Bronchial smooth muscle cell (primary cell): ENCODE measurements at places on chromosomes 11 and 22. TPM values are rescaled to one million over a fixed set of nuclear protein-coding genes. Genes with fewer than 3 reads are reported as not detected.

The DNAJB7 gene
- not detected in 2 replicates for total RNA-seq

The INS gene
- not detected in 2 replicates for total RNA-seq

The FDXACB1 gene
- 1.6 and 1.9 TPM in 2 replicates for total RNA-seq

The PATE4 gene
- not detected in 2 replicates for total RNA-seq

The CNIH2 gene
- total RNA-seq: 0.17 TPM in 1 of 2 replicates, not detected in the other

The SYCE3 gene
- 0.94 TPM in 1 of 2 replicates, not detected in the other for total RNA-seq

The MS4A6E gene
- total RNA-seq: not detected in 2 replicates

The OR8D1 gene
- under 0.01 TPM in 1 of 2 replicates, not detected in the other for total RNA-seq

The OR4D5 gene
- total RNA-seq: not detected in 2 replicates

The OR51S1 gene
- not detected in 2 replicates for total RNA-seq

The FOLR3 gene
- 0.34 and 1.4 TPM in 2 replicates for total RNA-seq

The OR51B4 gene
- total RNA-seq: not detected in 2 replicates

The BTG4 gene
- not detected in 2 replicates for total RNA-seq

The NRIP3 gene
- total RNA-seq: 3.0 and 15.9 TPM in 2 replicates

The XKR3 gene
- not detected in 2 replicates for total RNA-seq

The ABCC8 gene
- total RNA-seq: not detected in 2 replicates

The GRM5 gene
- total RNA-seq: under 0.01 TPM in 1 of 2 replicates, not detected in the other

The SYT9 gene
- not detected in 2 replicates for total RNA-seq

The CABP4 gene
- total RNA-seq: not detected in 2 replicates

The MAP6 gene
- total RNA-seq: 0.86 and 1.3 TPM in 2 replicates

The PKDREJ gene
- total RNA-seq: under 0.01 and 0.09 TPM in 2 replicates

The CHCHD10 gene
- 1.0 and 2.2 TPM in 2 replicates for total RNA-seq

The TNNT3 gene
- total RNA-seq: 0.47 and 3.1 TPM in 2 replicates

The SEC14L2 gene
- total RNA-seq: 9.1 and 19.1 TPM in 2 replicates

The GLYATL2 gene
- 0.77 and 2.0 TPM in 2 replicates for total RNA-seq

The BTBD18 gene
- total RNA-seq: not detected in 2 replicates

The C1QTNF5 gene
- 6.9 and 9.1 TPM in 2 replicates for total RNA-seq

The SGSM1 gene
- total RNA-seq: not detected in 2 replicates

The DDI1 gene
- not detected in 2 replicates for total RNA-seq

The ADM2 gene
- 0.16 and 0.86 TPM in 2 replicates for total RNA-seq

The OR51B2 gene
- total RNA-seq: not detected in 2 replicates
